Dermis lymphatic vessel endothelial cell (primary cell): ENCODE measurements at places on chromosomes 6 and 20. TPM values are rescaled to one million over a fixed set of nuclear protein-coding genes. Genes with fewer than 3 reads are reported as not detected.

OR2B6 gene
- total RNA-seq = 0.09 TPM in 1 of 2 replicates, not detected in the other

RAET1G gene
- 0.11 TPM in 1 of 2 replicates, not detected in the other for total RNA-seq

POU3F2 gene
- not detected in 2 replicates for total RNA-seq

FAM120B gene
- total RNA-seq = 10.6 and 13.2 TPM in 2 replicates

SLC35D3 gene
- not detected in 2 replicates for total RNA-seq

TREML2 gene
- total RNA-seq = not detected in 2 replicates

RIPOR3 gene
- total RNA-seq = not detected in 2 replicates

RBBP9 gene
- 11.8 and 13.2 TPM in 2 replicates for total RNA-seq

CDYL gene
- 26.7 and 27.6 TPM in 2 replicates for total RNA-seq

NR2E1 gene
- not detected in 2 replicates for total RNA-seq
